ENCODE measurements at places on chromosomes 2 and 18.

GRCh38 chr2:238895361-238895882 is 47.5 kb downstream of the TWIST2 start:
- DNase-seq, result no peak

DNA sequence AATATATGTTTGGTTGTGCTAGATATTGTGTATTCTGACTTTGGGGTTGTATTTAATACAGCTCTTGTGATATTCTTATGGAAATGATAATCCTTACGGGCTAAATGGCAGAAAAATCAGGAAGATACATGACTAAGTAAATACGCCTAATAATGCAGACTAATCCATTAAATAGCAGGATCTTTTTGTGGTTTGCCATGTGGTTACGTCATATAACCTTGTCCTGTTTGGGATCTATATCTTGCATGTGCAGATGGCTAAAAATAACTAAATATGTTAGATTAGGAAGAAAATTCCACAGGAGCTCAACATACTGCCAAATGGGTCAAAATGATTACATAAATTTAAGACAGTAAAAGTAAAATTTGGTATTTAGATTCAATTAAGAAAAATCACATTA is 83.0 kb downstream of the NEB start:
- DNase-seq, result no peak

GRCh38 chr2:152421521-152422370 is 86.8 kb downstream of the FMNL2 start:
- DNase-seq, result no peak

GRCh38 chr2:160635488-160635887 is 141.9 kb upstream of the RBMS1 start:
- no peak for DNase-seq

DNA sequence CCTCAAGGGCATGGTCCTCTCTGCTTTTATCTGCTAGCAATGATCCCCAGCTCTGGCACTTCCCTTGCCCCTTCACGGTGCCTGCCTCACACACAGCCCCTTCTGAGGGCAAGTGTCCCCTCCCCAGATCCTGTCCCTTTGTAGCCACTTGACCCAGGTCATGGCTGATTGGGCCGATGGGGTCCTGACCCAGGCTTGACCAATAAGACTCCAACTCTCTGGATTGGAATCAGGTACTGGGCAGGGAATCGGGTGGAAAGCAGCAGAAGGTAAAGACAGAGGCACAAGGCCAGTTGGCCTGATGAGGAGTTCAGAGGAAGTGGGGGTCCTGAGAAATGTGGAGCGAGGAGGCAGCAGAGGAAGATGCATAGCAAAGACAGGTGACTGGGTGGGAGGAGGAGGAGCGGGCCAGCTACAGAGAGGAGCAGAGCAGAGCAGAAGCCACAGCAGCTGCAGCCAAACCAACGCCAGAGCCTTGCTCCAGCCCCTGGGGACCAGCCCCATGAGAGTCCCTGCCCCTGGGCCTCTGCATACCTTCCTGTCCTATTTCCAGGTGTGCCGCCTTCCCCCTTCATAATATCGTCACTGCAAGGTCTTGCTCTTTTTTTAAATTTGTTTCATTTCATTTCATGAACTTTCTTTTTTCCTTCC is 39.1 kb downstream of the CAPN13 start:
- DNase-seq, result no peak

GRCh38 chr2:1758774-1759610 is 14.7 kb upstream of the PXDN start:
- DNase-seq, result no peak

- no peak for DNase-seq
These were observed 395.2 kb downstream of the CMPK2 start for GRCh38 chr2:6470518-6470917.

DNA sequence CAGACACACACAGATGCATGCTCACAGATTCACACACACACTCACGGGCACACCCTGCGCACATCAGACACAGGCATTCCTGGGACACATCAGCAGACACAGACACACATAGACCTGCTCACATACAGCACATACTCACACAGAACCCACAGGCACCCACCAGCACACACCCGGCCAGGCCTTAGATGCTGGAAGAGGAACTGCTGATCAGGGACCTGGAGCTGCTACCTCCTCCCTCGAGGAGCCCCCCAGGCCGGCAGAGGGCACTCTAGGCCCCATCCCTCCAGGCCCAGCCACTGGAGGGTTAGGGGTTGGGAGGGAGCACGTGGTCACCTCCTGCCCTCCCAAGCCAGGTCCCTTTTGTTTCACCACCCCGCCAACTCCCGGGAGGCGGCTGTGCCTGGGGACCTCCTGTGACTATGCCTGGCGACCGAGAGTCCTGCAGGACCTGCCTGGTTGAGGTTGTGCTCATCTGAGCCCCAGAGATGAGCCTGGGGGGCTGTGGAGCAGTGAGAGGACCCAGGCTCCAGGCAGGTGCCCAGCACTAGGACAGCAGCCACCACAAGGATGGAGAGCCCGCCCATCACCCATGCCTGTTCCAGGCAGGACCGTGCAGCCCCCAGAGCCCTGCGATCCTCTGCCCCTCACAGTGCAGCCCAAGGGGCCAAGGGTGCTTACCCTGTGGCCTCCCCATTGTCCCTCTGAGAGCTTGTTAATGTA is 21.0 kb upstream of the PTMA start:
- peak; percentile 67 for DNase-seq

GRCh38 chr2:55876429-55877086 is 47.0 kb downstream of the EFEMP1 start:
- DNase-seq, result no peak

Data from memory B cell (primary cell).